ENCODE measurements at places on chromosomes 1 and 21.
A peak's percentile ranks its signal among the peaks of the same experiment; 100 is the strongest.

GRCh38 chr1:246492611-246493245, 14.4 kb downstream of the SMYD3 start:
- DNase-seq, result no peak

DNA sequence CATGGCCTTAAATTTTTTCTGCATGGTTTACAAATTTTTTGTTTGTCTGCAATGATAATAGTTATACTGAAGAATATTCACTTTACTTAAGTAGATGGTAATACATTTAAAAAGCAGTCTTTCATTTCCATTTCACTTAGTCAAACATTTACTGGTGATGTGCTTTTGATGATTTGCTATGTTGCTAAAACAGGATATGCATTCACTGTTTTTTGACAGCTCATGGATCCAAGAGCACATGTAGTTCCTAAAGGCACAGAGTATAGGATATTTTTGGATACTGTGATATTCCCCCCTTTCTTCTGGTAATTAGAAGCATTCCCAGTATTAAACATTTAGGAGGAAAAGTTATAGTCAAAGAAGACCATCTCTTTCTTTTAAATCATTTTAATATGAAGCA, 45.9 kb downstream of the RAP1A start:
- no peak for DNase-seq

DNA sequence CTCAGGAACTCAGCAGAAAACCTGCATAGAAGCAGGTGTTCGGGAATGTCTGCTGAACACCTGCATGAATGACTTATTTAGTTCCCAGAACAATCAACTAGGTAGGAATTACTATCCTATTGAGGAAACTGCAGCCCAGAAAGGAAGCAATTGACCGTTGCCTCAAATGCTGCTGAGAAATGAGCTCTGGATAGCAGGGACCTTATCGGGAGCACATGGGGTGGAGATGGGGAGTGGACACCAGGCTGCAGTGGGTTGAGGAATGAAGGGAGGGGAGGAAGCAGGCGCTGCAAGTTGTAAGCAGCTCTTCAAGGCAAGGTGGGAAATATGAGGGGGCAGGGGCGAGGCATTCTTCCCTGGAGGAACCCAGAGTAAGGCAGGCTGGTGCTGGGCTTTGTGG, 10.8 kb upstream of the CDCP2 start:
- no peak for DNase-seq

GRCh38 chr1:88612773-88613172, 71.3 kb upstream of the PKN2 start:
- DNase-seq, result no peak

DNA sequence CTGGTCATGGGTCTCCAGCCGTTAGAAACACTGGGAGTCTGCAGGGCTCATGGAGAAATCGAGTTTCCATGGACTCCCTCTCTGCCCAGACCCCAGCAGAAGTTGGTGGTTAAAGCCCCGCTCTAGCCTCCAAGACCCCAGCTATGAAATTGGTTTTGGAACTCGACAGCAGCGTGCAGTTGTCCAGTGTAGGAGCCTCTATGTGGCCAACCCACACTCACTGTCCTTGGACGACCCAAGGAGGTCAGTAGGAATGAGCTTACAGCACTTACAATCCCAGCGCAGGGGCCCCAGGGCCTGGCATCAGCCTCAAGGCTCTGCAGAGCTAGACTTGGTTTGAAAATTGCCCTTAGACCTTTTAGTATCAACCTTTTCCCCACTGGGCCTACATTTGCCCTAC, 3.2 kb upstream of the PRDM16 start:
- no peak for DNase-seq

GRCh38 chr1:7871136-7871535, 18.3 kb upstream of the UTS2 start:
- no peak for DNase-seq

GRCh38 chr1:56931686-56932085, 34.1 kb downstream of the C8B start:
- DNase-seq, result no peak

- no peak for DNase-seq
These were observed 16.8 kb downstream of the PLA2G5 start for GRCh38 chr1:20086800-20087199.

DNA sequence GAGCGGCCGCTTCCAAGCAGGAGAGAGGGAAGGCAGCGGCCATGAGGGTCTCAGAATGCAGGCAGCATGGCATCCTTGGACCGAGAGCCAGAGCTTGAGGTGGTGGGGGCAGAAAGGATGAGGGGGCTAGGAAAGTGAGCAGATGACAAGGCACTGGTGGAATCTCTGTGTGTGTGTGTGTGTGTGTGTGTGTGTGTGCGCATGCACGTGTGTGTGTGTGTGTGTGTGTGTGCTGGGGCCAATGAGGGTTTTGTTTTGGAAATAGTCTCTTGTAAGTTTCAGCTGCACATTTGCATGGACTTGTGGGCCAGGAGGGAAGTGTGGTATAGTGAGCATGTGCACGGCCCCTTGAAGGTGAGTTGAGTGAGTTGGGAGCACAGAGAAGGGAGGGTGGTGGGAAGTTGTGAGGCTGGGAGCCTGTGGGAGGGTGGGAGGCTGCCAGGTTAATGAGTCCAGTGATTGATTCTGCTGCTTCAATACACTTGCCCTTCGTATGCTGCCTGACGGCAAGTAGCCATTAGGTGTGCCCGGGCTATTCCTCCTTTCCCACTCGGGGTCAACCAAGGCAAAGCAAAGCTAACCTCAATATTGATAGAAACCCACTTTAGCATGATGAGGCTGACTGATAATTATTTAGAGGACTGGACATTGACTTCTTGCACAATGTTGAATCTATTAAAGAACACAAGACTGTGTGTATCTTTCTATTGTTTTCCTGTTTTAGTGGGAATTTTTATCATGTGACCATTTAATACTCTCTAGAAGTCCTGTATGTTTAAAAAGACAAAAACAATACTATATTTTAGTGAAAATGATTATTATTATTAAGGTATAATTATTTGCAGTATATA, 80.3 kb downstream of the PROX1 start:
- no peak for DNase-seq

GRCh38 chr1:163305441-163305840, 16.3 kb upstream of the NUF2 start:
- DNase-seq, result no peak

GRCh38 chr1:116127848-116128540, 16.8 kb downstream of the MAB21L3 start:
- DNase-seq, result peak; percentile 58

GRCh38 chr1:221780175-221780574, 38.3 kb upstream of the DUSP10 start:
- no peak for DNase-seq

- no peak for DNase-seq
These were observed 96.9 kb upstream of the SLC25A33 start for GRCh38 chr1:9442278-9442846.
